Mesenteric fat pad (tissue), 1 donor: ENCODE measurements at places on chromosomes 4 and X. TPM values are rescaled to one million over a fixed set of nuclear protein-coding genes. Genes with fewer than 3 reads are reported as not detected.

PRDM8 gene
- total RNA-seq, result 2.6 TPM

SPRY1 gene
- total RNA-seq, result 343 TPM

HMX1 gene
- not detected for total RNA-seq

PRSS48 gene
- not detected for total RNA-seq

NEIL3 gene
- 0.32 TPM for total RNA-seq

OPHN1 gene
- 4.8 TPM for total RNA-seq
